ENCODE measurements at places on chromosomes 16 and 17.
A peak's percentile ranks its signal among the peaks of the same experiment; 100 is the strongest.

GRCh38 chr17:82835766-82836512 is 3.9 kb downstream of the ZNF750 start:
- DNase-seq = no peak

GRCh38 chr16:17149904-17150483 is 320.8 kb downstream of the XYLT1 start:
- no peak for DNase-seq

DNA sequence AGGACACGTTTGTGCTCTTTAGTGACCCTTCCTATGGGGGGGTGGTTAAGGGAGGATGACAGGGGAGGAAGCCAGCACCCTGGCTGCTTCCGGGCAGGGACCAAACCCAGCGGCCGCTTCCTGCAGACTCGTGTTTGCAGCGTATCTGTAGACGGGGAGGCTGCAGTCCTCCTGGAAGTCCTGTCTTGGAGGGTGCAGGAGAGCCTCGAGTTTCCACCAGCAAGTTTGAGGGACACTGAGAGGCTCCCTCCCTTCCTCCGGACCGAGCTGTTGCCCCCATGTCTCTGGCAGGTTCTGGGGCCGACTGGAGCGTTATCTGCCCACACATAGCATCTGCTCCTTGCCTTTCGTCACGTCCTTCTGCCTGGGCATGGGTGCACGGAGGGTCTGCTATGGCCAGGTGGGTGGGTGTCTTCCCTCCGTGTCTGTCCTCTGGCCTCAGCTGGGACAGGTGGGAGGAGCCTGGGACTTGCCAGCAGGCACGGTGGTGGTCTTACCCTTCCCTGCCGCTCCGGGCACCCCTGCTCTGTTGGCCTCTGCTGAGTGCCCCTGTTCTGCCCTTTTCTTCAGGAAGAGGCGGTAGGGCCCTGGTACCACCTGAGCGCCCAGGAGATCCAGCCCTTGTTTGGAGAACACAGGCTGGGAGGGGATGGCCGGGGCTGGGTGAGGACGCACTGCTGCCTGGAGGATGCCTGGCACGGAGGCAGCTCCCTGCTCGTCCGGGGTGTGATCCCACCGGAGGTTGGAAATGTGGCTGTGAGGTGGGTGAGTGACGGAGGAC is 8.8 kb downstream of the ENGASE start:
- peak; percentile 48 for DNase-seq

DNA sequence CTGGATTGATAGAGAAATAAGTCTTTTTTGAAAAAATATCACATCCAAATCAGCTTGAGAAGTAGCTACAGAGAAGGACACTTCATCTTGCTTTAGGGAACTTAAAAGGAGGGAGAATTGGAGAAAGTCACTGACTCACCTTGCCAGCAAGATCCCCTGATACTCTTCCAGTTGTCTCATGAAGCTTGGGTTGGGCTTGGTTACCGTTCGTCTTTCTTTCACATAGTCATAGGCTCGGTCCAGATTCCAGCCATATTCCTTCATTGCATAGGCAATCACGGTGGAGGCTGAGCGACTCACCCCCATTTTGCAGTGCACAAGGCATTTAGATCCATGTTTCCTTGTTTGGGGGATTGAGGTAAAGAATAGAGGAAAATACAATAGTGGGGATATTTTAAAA is 25.3 kb upstream of the CORO6 start:
- DNase-seq = no peak

- DNase-seq = peak; percentile 94
These were observed 14.1 kb downstream of the C17orf67 start for GRCh38 chr17:56819431-56820145.
